SJSA1 (cell line): ENCODE measurements at places on chromosomes 12 and 14. TPM values are rescaled to one million over a fixed set of nuclear protein-coding genes. Genes with fewer than 3 reads are reported as not detected.

GRCh38 chr12:53752192-53752601 lies 418 bp upstream of the CISTR start:
- H3K36me3 ChIP-seq = no peaks in the 10 kb centered on the region
- H3K27ac ChIP-seq = no peak overlapping the region
- DNase-seq = no peak
- no peak overlapping the region for H3K4me3 ChIP-seq
- H3K4me1 ChIP-seq = peaks cover 36% of the 10 kb centered on the region

GRCh38 chr12:114339626-114340025 lies 66.3 kb downstream of the TBX5 start:
- H3K4me3 ChIP-seq = no peak overlapping the region
- H3K27me3 ChIP-seq = no peaks in the 10 kb centered on the region
- H3K36me3 ChIP-seq = no peaks in the 10 kb centered on the region
- H3K4me1 ChIP-seq = no peaks in the 10 kb centered on the region
- DNase-seq = no peak

Gene TAS2R14
- total RNA-seq = 1.3 and 2.9 TPM in 2 replicates

GRCh38 chr12:72509891-72510290 lies 237.7 kb downstream of the TRHDE start:
- no peaks in the 10 kb centered on the region for H3K4me1 ChIP-seq
- no peaks in the 10 kb centered on the region for H3K36me3 ChIP-seq
- H3K27ac ChIP-seq = no peak overlapping the region
- DNase-seq = no peak

DNA sequence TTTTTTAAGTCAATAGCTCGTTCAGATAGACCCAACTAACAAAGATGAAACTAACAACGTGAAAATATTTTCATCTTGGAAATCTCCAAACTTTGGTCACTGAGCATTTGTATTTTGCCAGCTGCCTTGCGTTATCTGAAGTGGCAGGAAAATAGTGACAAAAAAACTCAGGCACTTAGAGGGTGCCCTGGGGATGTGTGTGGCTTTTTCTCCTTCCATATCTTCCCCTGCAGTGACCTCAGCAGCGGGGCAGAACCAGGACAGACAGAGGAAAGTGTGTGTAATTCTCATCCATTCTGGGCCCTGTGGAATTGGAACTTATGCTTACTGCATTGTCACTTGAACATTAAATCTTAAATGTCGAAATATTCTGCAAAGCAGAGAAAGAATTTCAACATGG lies 152.0 kb downstream of the BCAT1 start:
- no peak for DNase-seq
- no peak overlapping the region for H3K27ac ChIP-seq
- H3K27me3 ChIP-seq = no peaks in the 10 kb centered on the region

GRCh38 chr12:120914794-120915193 lies 10.6 kb upstream of the SPPL3 start:
- no peaks in the 10 kb centered on the region for H3K36me3 ChIP-seq
- peaks cover 6% of the 10 kb centered on the region for H3K27me3 ChIP-seq
- no peaks in the 10 kb centered on the region for H3K4me1 ChIP-seq

DNA sequence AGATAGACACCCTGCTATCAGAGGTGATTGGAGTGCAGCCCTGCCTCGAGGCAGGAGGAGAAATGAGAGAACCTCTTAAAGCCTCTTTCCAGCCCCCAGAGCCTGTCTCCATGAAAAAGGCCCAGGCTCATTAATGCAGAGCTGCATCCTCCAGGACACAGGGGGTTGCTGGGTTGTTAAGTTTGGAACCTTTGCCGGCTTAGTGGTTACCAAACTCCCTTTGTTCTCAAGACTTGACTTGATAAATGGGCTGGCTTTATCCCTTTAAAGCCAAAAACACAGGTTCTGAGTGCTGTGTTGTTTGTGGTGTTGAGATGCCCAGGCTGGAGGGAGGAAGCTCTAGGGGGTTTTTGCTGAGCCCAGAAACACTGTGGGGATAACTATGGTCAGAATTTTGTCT lies 71.0 kb downstream of the DAD1 start:
- no peak overlapping the region for H3K4me3 ChIP-seq
- no peak overlapping the region for H3K27ac ChIP-seq
- peaks cover 56% of the 10 kb centered on the region for H3K4me1 ChIP-seq

Gene FBLN5
- total RNA-seq = 5.1 and 18.7 TPM in 2 replicates

Gene FSCB
- not detected in 2 replicates for total RNA-seq

DNA sequence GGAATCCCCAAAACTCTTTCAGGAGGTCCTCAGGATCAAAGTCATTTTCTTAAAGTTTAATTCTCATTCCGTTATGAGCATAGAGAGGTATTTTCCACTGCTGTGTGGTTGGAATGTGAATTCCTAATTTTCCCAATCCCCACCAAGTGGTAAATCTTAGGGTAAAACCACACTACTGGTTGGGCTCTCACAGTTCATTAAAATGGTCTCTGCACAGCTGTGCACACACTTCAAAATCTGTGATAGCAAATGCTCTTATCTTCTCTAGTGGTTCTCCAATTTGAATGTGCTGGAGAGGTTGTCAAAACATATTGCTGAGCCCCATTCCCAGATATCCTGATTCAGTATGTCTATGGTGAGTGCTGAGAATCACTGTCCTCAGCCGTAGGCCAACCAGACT lies 189.1 kb downstream of the BMP4 start:
- no peaks in the 10 kb centered on the region for H3K4me1 ChIP-seq
- no peaks in the 10 kb centered on the region for H3K27me3 ChIP-seq
- DNase-seq = no peak
- H3K36me3 ChIP-seq = no peaks in the 10 kb centered on the region
- no peak overlapping the region for H3K27ac ChIP-seq

Gene KRT77
- not detected in 2 replicates for total RNA-seq

Gene RNASE7
- not detected in 2 replicates for total RNA-seq

Gene VDR
- total RNA-seq = 1.4 and 2.5 TPM in 2 replicates

- peak within 1 kb of the TSS; percentile 55 for H3K4me3 ChIP-seq
- no peaks in the 10 kb centered on the region for H3K27me3 ChIP-seq
- peak within 1 kb of the TSS; percentile 7; the same call in 1 of the 2 replicates for H3K27ac ChIP-seq
- H3K4me1 ChIP-seq = peaks cover 7% of the 10 kb centered on the region
These were observed at the start of gene CCDC77 for GRCh38 chr12:401235-402028. CCDC77 (plus strand) TSS chr12:401644; CDS start chr12:409384, 7,740 bp downstream.

Gene TDRD9
- 2.2 and 4.1 TPM in 2 replicates for total RNA-seq
